Glomerular endothelial cell (primary cell): ENCODE measurements at places on chromosomes 6 and 20. TPM values are rescaled to one million over a fixed set of nuclear protein-coding genes. Genes with fewer than 3 reads are reported as not detected.

The NOX3 gene
- not detected in 2 replicates for total RNA-seq

The FOXF2 gene
- total RNA-seq, result not detected in 2 replicates

The PTGIS gene
- 0.53 and 2.5 TPM in 2 replicates for total RNA-seq

The CLPSL1 gene
- total RNA-seq, result not detected in 2 replicates

The DUSP15 gene
- 0.48 and 0.64 TPM in 2 replicates for total RNA-seq

The TMEM200A gene
- total RNA-seq, result 9.3 and 15.9 TPM in 2 replicates

The RGS17 gene
- 5.4 and 8.6 TPM in 2 replicates for total RNA-seq

The BTN1A1 gene
- total RNA-seq, result not detected in 2 replicates

The CYB5R4 gene
- 9.3 and 12.0 TPM in 2 replicates for total RNA-seq

The KCNB1 gene
- not detected in 2 replicates for total RNA-seq

The SMIM8 gene
- 4.1 and 6.4 TPM in 2 replicates for total RNA-seq

The PNISR gene
- total RNA-seq, result 26.7 and 50.1 TPM in 2 replicates

The PACSIN1 gene
- not detected in 2 replicates for total RNA-seq

The CDH26 gene
- not detected in 2 replicates for total RNA-seq

The INSM1 gene
- total RNA-seq, result not detected in 2 replicates

The RAB44 gene
- 0.06 TPM in 1 of 2 replicates, not detected in the other for total RNA-seq

The DDX43 gene
- total RNA-seq, result 1.2 TPM in 1 of 2 replicates, not detected in the other

The MYLK2 gene
- total RNA-seq, result 2.9 and 4.1 TPM in 2 replicates

The PRPH2 gene
- 0.15 and 0.29 TPM in 2 replicates for total RNA-seq

The ACTR5 gene
- 9.7 and 11.0 TPM in 2 replicates for total RNA-seq

The PCK1 gene
- total RNA-seq, result not detected in 2 replicates

The KCNK16 gene
- not detected in 2 replicates for total RNA-seq
